ENCODE measurements at places on chromosomes 16 and 17.

DNA sequence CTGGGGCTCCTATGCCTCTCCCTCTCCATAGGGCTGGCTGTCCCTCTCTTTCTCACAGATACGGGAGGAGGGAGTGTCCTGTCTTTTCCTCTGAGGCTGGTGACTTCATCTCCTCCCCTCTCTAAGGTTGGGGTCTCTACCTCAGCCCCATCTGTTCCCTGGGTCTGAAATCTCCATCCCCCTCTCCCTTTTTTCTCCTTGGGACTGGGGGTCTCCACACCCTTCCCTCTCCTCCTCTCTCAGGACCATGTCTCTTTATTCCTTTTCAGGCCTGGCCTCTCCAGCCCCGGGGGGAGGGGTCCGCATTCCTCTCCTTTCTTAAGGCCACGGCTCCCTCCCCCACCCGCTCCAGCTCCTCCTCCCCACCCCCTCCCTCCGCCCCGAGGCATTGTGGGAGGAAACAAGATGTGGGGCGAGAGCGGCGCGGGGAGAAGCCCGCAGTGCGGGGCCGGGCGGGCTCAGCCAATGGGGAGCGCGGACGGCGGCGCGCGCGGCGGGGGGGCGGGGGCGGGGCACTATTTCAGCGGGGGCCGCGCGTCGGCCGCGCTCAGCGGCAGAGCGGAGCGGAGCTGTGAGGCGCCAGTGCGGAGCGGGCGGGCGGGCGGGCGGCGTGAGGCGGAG is at the start of gene DYNLL2:
Gene DYNLL2, plus strand, starts transcription at position 550 of the 621 bp plus-strand sequence. CDS start 3,672 bp downstream, outside the sequence.
- peak; percentile 49 for DNase-seq

- no peak for DNase-seq
Observed at GRCh38 chr17:5526821-5527598, 40.6 kb downstream of the MIS12 start.

GRCh38 chr16:19417640-19418039 is at the start of gene TMC5:
TMC5 (plus strand) TSS chr16:19417883; CDS start chr16:19440039, 22,156 bp downstream.
- no peak for DNase-seq

DNA sequence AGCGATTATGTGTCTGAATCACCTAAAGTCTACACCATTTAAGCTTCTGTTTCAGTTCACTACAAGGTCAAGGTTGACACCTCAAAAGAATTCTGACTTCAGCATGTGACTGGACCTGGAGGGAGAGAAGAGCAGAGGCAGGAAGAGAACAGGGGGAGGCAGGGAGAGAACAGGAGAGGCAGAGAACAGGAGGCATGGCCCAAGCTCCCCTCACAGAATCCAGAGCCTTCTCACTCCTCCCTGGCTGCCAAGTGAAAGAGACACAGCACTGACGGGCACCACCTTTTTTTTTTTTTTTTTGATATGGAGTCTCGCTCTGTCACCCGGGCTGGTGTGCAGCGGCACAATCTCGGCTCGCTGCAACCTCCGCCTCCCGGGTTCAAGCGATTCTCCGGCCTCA is 11.4 kb downstream of the GGA2 start:
- no peak for DNase-seq

DNA sequence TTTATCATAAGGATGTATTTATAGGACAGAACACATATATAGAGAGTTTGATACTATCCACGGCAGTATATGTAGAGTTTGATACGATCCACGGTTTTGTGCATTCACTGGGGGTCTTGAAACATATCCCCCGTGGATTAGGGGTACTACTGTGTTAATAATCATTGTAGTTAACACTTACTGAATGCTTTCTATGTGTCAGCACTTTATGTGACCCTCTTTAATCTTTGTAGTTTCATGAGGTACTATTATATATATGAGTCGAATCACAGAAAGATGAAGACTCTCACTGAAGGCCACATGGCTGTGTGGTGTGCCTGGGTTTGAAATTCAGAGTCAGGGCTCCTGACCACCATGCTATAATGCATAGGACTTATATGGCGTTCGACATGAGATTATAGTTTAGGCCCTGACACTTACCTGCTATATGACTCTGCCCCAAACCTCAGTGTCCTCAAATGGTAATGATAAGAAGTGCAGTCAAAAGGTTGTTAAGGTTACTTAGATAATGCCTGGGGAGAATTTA is 4.3 kb upstream of the HEATR6 start:
- DNase-seq, result no peak

GRCh38 chr17:40857535-40857934 is 9.5 kb downstream of the KRT12 start:
- DNase-seq, result no peak

DNA sequence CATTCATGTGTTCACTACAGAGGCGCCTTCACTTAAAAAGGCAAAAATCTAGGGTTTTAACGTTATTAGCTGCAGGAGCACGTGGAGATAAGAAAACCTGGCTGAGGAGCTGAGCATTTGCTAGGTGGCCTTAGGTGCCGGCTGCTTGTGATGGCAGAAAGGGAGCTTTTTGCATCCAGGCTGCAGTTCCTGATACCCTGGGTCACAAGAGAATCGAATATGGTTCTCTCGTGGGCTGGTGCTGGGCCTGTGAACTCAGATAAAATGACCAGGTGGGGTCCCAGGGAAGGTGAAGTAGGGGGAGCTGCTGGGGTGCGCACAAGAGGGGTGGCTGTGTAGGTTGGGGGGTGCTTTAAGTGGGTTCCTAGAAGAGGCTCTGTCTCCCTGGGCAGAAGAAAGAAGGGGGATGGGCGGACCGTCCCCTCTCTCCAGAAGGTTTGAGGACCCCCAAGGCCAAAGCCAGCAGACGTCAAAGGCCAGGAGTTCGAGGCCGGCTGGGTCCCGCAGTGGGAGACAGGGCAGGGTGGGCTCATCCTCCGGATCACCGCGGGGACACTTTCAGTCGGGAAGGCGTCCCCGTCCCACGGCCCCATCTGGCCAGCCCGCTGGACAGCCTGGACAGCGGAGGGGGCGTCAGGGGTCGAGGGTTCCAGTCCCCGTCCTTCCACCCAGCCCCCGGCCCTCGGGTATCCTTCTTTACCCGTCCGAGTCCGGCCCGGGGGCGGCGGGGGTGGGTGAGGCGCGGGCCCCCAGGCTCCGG is 740 bp upstream of the CMIP start:
- no peak for DNase-seq

DNA sequence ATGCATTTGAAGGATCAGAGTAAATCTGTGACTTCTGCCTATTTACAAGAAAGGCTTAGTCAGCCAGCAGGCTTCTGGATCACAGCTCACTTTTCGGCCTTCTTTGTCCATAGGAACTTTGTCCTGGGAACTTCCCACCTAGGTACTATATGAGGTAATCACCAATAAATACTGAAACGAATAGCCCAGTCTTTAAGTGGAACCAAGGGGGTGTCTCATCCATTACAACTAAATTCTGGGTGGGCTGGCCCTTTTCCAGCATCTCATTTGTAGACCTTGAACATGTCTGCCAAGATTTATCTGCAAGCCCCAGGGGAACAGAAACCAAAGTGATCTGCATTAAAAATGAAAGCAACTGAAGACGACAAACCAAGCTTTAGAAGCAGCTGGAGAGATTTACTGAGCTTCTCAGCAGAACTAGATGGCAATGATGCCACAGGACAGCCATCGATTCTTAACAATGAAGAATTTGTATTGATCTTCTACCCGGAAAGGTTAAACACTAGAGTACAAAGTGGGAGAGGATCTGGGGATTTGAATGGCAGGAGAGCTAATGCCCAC is 55.5 kb downstream of the SNX11 start:
- no peak for DNase-seq

- no peak for DNase-seq
Observed at GRCh38 chr16:88730632-88731607, 24.6 kb downstream of the CTU2 start.

GRCh38 chr17:31413081-31413799 is 21.8 kb downstream of the RAB11FIP4 start:
- DNase-seq, result no peak

DNA sequence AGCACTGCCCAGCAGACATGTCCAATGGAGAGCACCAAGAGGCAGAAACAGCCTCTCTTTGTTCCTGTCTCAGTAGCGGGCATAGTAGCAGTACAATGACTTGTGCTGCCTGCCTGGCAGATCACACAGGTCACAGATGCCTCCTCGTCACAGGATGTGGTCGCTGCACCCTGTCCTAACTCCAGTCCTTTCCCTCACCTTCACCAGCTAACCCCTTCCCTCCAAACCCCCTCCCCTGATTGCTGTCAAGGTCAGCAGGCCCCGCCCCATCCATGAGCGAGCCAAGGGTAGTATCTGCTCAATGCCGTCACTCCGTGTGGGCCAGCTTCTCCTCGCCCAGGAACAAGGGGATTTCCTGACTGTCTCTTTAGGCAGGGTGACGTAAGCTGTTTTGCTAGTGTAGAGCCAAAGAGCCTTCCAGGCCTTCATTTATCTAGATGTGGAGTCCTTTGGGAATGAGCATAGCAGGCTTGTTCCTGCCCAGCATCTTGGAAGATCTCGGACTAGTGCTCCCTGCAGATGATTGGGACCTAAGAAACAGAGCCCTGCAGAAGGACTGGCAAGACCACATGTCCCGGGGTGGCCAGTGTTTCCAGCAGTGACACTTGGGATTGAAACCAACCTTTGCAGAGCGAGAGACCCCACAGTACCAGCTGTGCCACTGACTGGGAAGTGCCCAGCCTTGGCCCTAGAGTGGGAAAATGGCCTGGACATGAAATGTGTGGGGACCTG is 75.9 kb upstream of the TNRC6C start:
- peak; percentile 18 for DNase-seq

DNA sequence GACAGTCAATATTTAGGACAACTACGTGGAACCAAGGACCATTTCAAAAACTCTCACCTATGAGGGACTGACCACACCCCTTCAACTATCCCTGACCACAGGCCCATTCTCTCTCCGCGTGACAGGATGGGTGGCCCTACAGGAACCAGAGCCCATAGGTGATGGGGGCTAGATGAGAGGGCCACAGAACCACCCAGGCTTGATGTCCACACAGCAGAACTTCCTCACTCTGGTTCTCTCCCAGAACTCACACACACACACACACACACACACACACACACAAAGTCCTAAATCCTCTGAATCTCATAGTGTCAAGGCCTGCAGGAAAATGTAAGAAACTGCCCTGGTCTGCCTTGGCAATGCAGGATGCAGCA is 1.5 kb downstream of the ZNF319 start:
- DNase-seq, result no peak

GRCh38 chr17:71636644-71637043 is 484.2 kb upstream of the SOX9 start:
- DNase-seq, result no peak

GRCh38 chr16:70701998-70702397 is 16.1 kb upstream of the MTSS2 start:
- DNase-seq, result no peak

GRCh38 chr17:44761932-44762810 is 3.4 kb downstream of the ADAM11 start:
- DNase-seq, result no peak

- DNase-seq, result no peak
Observed at GRCh38 chr16:73298562-73298961, 250.6 kb upstream of the ZFHX3 start.

DNA sequence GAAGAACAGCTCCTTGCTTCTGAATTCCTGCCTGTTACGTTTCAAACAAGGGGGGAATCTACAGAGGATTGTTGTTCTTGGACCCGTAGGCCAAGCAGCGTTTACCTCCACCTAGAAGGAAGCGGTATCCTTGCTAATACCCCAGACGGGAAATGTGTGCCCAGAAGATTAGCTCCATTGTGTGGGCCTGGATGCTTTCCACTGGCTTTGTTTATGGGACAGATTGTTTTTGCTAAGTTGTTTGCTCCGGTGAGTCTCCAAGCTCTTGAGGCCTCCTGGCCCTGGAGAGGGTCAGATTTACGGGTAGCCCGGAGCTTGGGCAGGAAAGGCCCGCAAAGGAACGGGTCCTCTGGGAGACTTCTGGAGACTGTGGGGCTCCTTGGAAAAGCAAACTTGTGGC is 28.4 kb upstream of the MRTFB start:
- DNase-seq, result no peak

GRCh38 chr16:77784441-77785372 is 3.7 kb upstream of the VAT1L start:
- no peak for DNase-seq

- no peak for DNase-seq
Observed at GRCh38 chr17:50026837-50027171, 29.1 kb upstream of the ITGA3 start.

GRCh38 chr17:12395733-12396354 is 269.8 kb upstream of the MYOCD start:
- no peak for DNase-seq

GRCh38 chr17:66310528-66311148 is 8.2 kb downstream of the PRKCA start:
- no peak for DNase-seq

GRCh38 chr17:7208754-7209460 is 10.7 kb downstream of the DLG4 start:
- DNase-seq, result no peak

DNA sequence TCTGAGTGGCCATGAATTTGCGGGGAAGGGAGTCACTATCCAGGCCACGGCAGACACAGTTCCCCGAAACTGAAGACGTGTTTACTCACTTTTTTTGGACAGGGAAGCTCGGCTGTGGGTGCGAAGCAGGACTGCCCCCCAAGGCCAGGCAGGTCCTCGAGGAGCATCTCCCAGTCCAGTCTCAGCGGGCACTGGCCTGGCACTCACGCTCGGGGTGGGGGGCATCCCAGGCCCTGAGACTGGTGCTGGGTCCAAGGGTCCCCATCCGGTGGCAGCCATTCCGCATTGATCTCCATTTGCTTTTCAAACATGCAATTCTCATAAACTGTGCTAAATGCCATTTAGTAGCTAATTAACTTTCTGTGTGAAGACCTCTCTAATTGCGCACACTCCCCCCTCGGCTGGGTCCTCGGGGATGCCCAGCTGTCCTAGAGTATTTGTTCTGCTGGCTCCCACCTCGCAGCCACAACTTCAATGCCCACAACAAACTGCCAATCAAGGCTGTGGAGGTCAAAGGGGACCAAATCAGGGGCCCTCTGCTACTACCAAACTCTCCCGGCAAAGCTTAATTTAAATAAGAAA is 50.2 kb downstream of the TBC1D16 start:
- DNase-seq, result no peak

- no peak for DNase-seq
Observed at GRCh38 chr17:81954131-81955057, 6.6 kb downstream of the NOTUM start.

DNA sequence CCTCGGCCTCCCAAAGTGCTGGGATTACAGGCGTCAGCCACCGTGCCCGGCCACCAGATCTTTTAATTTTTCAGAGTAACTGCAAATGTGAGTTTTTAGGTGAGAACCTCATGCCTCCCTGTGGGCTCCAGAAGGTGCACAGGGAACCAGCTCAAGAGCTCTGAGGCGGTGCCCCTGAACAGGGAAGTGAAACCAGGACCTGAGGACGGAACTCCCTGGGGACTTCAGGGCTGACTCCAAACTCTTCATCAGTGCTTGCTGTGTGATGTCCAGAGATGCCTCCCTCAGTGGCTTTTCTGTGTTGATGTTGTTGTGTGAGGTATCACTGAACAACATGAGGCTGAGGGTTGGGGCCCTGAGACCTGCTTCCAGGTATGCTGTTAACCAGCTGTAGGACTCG is 23.8 kb downstream of the SLC12A3 start:
- DNase-seq, result no peak

Data from GF-D8 (cell line).